Immature natural killer cell (primary cell): ENCODE measurements at places on chromosomes 6 and 20. TPM values are rescaled to one million over a fixed set of nuclear protein-coding genes. Genes with fewer than 3 reads are reported as not detected.

HFE gene
- polyA plus RNA-seq, result 1.8 TPM

OPRL1 gene
- 0.48 TPM for polyA plus RNA-seq

SLC22A16 gene
- polyA plus RNA-seq, result not detected

SNAI1 gene
- 0.36 TPM for polyA plus RNA-seq

EYA4 gene
- polyA plus RNA-seq, result not detected

APOM gene
- polyA plus RNA-seq, result 5.7 TPM

SLC17A9 gene
- 2.0 TPM for polyA plus RNA-seq

HLA-DRB5 gene
- 3.0 TPM for polyA plus RNA-seq

RNF217 gene
- polyA plus RNA-seq, result 0.25 TPM

STMND1 gene
- polyA plus RNA-seq, result not detected

SF3B5 gene
- 346 TPM for polyA plus RNA-seq

DYNLT2 gene
- polyA plus RNA-seq, result 0.68 TPM

ELOVL4 gene
- not detected for polyA plus RNA-seq

DNA sequence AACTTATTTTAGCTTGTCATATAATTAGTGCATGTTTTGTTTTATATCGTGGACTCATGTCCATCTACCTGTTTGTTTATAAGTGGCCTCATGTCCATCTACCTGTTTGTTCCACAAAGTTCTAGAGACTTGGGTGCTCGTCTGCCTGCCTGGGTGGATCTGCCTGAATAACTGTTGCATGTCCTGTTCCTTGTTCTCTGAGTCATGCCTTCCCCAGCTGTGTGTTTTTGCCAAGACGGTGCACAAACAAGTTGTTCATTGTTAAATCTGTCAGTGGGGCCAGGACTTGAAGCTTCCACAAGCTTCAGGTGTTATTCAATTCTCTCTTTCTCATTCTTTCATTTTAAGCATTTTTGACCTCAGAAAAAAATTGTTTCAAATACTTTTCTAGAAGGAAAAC, 358.0 kb upstream of the CITED2 start:
- DNase-seq, result no peak

DNA sequence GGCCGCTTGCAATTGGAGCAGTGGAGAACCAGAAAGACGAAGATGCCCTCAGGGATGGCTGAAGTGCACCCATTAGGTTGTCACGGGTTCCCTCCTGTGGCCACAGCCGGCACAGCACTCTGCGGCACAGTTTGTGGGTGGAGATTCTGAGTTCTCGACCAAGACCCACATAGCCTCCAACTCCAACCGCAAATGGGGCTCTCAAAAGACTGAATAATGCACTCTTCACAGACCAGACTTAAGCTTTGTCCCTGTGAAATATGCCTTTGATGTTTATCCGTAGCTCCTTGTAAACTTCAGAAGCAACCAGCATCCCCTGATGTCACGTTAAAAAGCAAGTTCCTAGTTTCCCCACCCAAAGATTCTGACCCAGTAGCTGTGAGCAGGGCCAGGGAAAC, 934 bp upstream of the CST9 start:
- DNase-seq, result peak; percentile 76

GRCh38 chr20:46964618-46965455, 70.2 kb downstream of the EYA2 start:
- no peak for DNase-seq

GRCh38 chr20:3082955-3083952, 1.3 kb downstream of the AVP start:
- no peak for DNase-seq

DNA sequence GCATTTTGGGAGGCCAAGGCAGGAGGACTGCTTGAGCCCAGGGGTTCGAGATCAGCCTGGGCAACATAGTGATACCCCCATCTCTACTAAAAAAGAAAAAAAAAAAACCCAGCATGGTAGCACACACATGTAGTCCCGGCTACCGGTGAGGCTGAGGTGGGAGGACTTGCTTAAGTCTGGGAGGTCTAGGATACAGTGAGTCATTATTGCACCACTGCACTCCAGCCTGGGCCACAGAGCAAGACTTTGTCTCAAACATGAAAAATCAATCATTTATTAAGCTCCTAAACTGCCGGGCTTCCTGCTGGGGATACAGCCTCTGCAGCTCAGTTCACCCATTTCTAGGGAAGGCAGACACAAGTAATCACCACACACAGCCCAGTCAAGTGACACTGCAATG, 7.3 kb upstream of the USP45 start:
- no peak for DNase-seq

GRCh38 chr20:25573288-25574251, 11.8 kb downstream of the NINL start:
- DNase-seq, result no peak

GRCh38 chr20:22515264-22515663, 69.1 kb downstream of the FOXA2 start:
- DNase-seq, result no peak

GRCh38 chr6:165729307-165729936, 66.4 kb upstream of the PDE10A start:
- DNase-seq, result no peak

- DNase-seq, result no peak
Measured at GRCh38 chr6:113370508-113371502, 486.3 kb upstream of the MARCKS start.

- DNase-seq, result no peak
Measured at GRCh38 chr20:20414640-20415220, 46.8 kb downstream of the INSM1 start.

- DNase-seq, result no peak
Measured at GRCh38 chr6:37463110-37463509, 30.1 kb downstream of the CMTR1 start.

DNA sequence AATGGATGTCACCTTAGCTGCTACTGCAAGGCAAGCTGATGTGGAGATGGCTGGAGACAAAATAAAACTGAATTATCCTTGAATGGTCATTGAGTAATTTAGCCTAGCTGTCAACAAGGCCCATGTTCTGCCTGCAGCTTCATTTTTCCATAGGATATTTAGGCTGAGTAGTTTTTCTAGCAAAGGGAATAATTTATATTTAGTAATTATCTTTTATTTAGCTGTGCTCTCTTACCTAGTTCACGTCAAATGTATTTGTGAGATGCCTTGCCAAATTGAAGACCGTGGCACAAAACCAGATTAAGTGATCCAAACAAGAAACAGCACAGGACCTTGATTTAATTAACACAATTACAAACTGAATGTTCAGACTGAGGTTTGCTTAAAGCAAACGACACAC, 77.4 kb upstream of the CEP162 start:
- no peak for DNase-seq

- peak; percentile 27 for DNase-seq
Measured at GRCh38 chr6:152184917-152185574, 377.6 kb downstream of the ESR1 start.

DNA sequence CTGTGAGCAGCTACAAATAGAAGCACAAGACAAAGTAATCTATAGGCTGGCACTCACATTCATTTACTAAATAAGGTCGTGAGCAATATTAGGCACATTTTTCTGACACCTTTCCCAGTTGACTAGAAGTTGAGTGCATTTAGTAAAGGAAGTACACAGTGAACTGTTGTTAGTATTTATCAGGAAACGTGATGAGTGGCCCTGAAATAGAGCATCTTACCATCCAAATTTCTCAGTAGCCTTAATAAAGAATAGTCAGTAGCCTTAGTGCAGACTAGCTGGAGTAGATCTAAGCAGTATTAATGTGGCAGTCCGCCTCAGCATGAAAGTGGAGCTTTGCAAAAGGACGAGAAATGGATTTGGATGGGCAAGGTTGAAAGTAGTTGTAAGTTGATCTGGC, 205.5 kb upstream of the QKI start:
- DNase-seq, result no peak

- no peak for DNase-seq
Measured at GRCh38 chr6:166725571-166725970, 98.5 kb upstream of the RPS6KA2 start.

DNA sequence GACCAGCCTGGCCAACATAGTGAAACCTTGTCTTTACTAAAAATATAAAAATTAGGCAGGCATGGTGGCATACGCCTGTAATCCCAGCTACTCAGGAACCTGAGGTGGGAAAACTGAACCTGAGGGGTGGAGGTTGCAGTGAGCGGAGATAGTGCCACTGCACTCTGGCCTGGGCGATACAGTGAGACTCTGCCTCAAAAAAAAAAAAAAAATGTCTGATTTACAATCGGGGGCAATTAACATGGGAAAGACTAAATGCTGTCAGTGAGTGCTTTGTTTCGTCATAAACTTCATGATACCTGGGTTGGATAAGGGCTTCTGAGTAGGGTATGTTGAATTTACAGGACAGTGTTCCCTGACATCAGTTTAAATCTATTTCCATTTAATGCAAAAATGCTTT, 8.0 kb upstream of the SH3BGRL2 start:
- DNase-seq, result no peak

- no peak for DNase-seq
Measured at GRCh38 chr20:44700306-44700705, 14.9 kb upstream of the CCN5 start.
